NCI-H1092 treated with DMSO at 0.1 percent for 48 hours (cell line): ENCODE measurements at places on chromosomes 5 and 9.
A peak's percentile ranks its signal among the peaks of the same experiment; 100 is the strongest.

DNA sequence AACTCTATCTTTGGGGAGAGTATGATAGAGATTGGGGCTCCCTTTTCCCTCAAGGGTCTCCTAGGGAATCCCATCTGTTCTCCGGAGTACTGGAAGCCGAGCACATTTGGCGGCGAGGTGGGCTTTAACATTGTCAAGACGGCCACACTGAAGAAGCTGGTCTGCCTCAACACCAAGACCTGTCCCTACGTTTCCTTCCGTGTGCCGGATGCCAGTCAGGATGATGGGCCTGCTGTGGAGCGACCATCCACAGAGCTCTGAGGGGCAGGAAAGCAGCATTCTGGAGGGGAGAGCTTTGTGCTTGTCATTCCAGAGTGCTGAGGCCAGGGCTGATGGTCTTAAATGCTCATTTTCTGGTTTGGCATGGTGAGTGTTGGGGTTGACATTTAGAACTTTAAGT is 21.5 kb downstream of the PTGS1 start:
- DNase-seq = no peak

- DNase-seq = no peak
Measured at GRCh38 chr9:130982636-130983358, 26.2 kb upstream of the LAMC3 start.

DNA sequence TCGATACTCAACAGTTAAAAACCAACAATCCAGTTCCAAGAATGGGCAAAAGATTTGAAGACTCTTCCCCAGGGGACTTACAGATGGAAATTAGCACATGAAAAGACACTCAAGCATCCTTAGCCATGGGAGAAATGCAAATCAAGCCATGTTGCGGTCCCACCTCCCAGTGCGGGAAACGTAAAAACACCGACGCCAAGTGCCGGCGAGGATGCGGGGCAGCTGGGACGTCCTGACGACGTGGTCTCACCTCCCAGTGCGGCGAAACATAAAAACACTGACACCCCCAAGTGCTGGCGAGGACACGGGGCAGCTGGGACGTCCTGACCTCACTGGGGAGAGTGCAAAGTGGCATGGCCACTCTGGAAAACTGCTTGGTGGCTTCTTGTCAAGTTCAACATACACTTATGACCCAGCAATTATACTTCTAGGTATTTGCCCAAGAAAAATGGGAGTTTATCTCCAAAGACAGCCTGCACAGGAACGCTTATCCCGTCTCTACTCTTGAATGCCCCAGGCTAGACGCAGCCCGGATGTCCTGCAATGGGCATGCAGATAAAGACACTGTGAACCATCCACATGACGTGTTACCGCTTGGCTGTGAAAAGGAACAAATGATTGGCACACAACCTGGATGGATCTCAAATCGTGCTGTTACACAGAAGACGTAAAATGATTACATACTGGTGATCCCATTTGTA is 60.1 kb upstream of the UBAC1 start:
- no peak for DNase-seq

GRCh38 chr9:130432796-130433167 is 12.0 kb upstream of the ASS1 start:
- no peak for DNase-seq

GRCh38 chr5:65172486-65173129 is 309.1 kb downstream of the ADAMTS6 start:
- no peak for DNase-seq

- DNase-seq = no peak
Measured at GRCh38 chr5:127666043-127666716, 17.3 kb downstream of the CTXN3 start.

- no peak for DNase-seq
Measured at GRCh38 chr5:154213592-154213991, 23.1 kb downstream of the GALNT10 start.

GRCh38 chr9:5611321-5612184 is 17.4 kb upstream of the RIC1 start:
- no peak for DNase-seq

DNA sequence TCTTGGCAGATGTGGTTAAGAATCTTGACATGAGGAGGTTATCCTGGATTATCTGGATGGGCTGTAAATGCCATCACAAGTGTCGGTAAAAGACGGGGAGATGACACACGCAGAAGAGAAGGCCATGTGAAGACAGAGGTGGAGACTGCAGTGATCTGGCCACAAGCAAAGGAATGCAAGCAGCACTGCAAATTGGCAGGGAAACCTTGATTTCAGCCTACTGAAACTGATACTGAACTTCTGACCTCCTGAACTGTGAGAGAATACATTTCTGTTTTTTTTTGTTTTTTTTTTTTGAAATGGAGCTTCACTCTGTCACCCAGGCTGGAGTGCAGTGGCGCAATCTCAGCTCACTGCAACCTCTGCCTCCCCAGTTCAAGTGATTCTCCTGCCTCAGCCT is 92.4 kb upstream of the NFIL3 start:
- no peak for DNase-seq

- DNase-seq = peak; percentile 96
Measured at GRCh38 chr5:125612181-125612721, 811.0 kb upstream of the GRAMD2B start.

DNA sequence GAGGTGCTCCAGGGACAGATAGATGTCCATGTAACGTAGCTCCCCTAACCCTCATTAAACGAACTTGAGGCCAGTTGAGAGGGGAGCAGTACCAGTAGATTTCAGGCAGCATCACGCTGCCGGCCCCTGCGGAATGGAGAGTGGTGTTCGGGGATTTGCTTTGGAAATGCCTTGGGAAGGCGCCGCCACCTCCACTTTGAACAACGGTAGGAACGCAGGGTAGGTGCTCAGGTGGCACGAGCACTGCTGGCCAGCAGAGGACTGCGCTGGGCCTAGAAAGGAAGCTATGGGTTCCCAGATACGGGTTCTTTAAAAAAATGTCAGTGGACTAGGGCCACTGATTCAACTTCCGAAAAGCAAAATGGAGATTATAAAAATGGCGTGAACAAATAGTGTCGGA is 271.8 kb downstream of the FANCC start:
- DNase-seq = no peak

- no peak for DNase-seq
Measured at GRCh38 chr9:102631559-102631958, 363.6 kb upstream of the CYLC2 start.

DNA sequence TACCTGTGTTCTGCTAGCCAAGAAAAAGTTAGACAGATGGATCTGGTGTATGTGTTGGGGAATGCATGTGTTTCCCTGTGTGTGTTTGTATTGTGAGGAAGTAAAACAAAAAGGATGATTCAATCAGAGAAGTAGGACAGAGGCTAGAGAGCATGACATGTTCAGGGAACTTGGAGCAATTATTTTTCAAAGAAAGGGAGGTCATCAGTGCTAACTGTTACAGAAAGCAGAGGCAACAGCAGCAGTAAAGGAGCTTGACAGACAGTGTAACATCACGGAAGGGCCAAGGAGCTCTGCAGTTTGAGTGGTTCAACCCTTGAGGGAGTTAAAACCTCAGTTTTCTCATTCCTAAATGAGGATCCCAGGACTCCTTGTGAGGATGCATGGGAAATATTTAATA is 13.2 kb downstream of the SPINK1 start:
- no peak for DNase-seq

GRCh38 chr5:125463466-125464092 is 717.1 kb upstream of the ZNF608 start:
- peak; percentile 19 for DNase-seq

- no peak for DNase-seq
Measured at GRCh38 chr5:113087976-113088514, 111.4 kb downstream of the DCP2 start.
